ENCODE measurements at places on chromosomes 2 and 18.

DNA sequence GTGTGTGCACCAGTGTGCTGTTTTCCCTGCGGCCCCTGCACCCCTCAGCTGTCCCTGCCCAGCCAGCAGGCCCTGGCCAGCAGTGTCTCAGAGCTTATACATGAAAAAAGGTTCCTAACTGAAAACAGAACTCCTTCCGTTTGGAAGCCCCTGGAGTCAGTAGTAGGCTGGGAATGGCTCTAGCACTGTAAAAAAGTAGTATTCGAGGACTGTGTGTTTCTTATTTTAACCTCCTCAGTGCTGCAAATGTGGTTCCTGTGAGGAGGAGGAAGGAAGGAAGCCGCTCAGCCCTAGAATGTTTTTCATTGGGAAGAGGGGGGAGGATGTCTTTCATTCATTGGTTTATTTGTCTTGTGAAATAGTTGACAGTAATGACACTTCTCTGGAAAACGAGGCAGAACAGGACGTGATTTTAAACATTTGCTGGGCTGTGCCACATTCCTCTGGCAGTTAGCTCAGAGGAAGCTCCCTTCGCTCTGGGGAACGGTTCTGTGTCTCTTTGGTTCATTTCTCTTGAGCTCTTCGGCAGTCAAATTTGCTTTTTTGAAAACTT, 103.5 kb downstream of the SPTBN1 start:
- DNase-seq, result no peak

DNA sequence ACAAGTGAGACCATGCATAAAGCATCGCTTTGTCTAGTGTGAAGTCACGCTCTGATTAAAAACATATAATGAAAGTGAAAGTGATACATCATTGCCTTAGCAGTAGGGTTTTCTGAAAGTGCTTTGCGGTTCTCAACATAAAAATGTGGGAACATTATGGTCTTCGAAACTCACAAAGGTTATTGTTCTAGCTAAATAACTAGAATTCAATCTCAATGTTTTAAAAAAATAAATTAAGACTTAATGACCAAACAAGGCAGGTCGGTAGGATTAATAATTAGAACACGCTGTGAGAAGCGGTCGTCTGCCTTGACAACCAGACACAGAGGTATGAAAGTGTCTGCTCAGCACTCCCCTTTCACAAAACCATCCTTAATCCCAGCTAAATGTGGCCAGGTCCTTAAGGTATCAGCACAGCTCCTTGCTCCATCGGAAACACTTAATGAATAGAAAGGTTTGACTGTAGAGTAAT, 42.2 kb downstream of the KLHL14 start:
- no peak for DNase-seq

DNA sequence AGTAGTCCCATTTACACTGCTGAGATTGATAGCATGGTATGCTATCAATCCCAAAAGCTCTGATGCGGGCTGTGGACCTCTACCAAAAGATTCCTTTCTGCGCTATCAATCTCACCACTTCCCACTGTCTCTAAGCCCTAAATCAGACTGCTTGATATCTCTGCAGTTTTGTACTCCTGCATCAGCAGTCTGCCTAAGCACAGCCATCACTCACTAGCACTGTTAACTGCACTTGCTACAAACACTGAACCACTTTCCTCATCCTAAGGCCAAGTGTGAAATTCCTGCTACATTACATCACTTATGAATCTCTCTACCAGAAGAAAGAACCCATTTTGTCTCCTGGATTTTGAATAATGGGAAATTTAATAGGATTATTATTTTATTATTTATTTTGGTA, 237.0 kb downstream of the HNMT start:
- no peak for DNase-seq

GRCh38 chr18:61832858-61833257, 59.9 kb downstream of the RNF152 start:
- no peak for DNase-seq

- no peak for DNase-seq
Measured at GRCh38 chr18:11177382-11177781, 28.0 kb upstream of the PIEZO2 start.

- no peak for DNase-seq
Measured at GRCh38 chr18:49028091-49028490, 77.3 kb upstream of the SMAD7 start.

DNA sequence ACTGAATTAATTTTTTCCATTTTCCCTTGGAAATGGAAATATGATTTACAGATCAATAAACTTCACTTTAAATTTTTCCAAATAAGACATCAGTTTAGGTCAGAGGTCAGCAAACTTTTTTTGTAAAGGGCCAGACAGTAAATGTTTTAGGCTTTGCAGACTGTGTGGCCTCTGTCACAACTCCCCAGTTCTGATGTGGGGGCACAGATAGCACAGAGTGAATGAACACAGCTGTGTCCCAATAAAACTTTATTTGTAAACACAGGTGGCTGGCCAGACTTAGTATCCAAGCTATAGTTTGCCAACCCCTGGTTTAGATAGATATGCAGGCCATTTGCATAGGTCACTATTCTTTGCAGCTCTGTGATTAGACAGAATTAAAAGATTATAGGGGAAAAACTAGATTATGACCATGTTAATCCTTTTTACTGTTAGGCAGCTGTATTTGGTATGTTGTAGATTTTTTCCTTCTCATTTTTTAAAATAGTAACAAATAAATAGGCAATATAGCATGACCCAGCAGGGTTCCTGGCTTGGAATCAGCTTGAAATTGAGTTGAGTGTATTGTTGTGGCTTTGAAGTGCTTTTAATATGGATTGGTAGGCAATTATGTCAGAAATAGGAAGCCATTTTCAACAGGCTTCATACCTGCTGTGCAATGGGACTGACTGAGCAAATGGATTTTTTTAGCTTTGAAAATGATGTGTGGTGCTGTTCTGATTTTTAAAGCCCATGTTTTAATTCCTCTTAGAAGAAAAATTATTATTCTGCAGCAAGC, 59.7 kb downstream of the WDSUB1 start:
- DNase-seq, result no peak

GRCh38 chr2:228227466-228227865, 46.0 kb upstream of the SPHKAP start:
- DNase-seq, result no peak

DNA sequence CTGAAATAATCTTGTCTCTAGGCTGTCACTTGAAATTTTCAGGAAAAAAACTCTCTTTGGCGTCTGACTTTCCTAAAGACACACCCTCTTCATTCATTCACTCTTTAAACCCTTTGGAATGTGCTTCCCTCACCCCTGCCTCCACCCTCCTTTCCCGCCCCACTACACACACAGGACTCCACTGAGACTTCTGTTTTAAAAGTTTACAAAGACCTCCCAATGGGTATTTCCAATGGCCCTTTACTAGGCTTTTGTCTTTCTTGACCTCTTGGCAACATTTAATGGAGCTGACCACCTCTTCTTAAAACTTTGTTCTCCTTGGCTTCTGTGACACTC, 96.1 kb downstream of the RBMS1 start:
- no peak for DNase-seq

Data from amygdala (tissue), 56 donors.